Uterus (tissue), 4 donors: ENCODE measurements at places on chromosomes 3 and 15. TPM values are rescaled to one million over a fixed set of nuclear protein-coding genes. Genes with fewer than 3 reads are reported as not detected.
A peak's percentile ranks its signal among the peaks of the same experiment; 100 is the strongest.

Gene PPP2R3A
- 8.5 TPM for total RNA-seq

Gene AHSG
- total RNA-seq = not detected

Gene SLC6A11
- total RNA-seq = not detected

Gene C15orf62
- total RNA-seq = not detected

Gene SLC28A2
- not detected for total RNA-seq

Gene HCN4
- total RNA-seq = not detected

Gene GUCA1C
- not detected for total RNA-seq

Gene FGF7
- total RNA-seq = 57.6 TPM

DNA sequence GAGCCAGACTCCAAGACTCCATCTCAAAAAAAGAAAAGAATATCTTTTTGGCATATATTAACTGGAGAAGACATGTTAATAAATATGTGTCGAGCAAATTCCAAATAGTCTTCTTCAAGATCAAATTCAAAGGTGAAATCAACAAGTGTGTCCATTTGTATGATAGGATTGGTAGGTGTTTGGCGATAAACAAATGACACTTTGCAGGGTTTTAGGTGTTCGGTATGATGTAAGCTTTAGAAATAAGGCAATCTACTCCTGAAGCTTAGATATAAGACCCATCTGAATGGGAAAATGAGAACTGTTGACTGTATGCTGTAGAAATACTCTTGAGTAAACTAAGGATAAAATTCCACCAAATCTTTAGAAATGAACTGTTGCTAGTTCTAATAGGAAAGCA lies 75.8 kb upstream of the FNDC3B start:
- DNase-seq = no peak

DNA sequence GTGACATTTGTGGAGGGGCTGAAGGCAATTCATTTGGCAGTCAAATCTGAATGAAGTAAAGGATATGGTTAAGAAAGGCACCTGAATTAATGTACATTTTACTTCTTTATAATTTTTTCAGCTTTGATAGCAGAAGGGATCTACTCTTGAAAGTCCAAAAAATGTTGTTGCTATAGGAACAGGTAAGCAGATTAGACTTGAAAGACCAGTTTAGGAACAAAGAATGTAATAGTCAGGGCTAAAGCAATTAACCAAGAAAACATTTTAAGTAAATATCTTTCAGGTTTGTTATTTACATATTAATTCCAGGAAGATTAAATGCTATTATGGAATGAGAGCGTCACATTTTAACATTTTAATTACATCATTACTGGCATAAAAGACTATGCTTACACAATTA lies 1.1 kb downstream of the ATP13A4 start:
- DNase-seq = no peak

DNA sequence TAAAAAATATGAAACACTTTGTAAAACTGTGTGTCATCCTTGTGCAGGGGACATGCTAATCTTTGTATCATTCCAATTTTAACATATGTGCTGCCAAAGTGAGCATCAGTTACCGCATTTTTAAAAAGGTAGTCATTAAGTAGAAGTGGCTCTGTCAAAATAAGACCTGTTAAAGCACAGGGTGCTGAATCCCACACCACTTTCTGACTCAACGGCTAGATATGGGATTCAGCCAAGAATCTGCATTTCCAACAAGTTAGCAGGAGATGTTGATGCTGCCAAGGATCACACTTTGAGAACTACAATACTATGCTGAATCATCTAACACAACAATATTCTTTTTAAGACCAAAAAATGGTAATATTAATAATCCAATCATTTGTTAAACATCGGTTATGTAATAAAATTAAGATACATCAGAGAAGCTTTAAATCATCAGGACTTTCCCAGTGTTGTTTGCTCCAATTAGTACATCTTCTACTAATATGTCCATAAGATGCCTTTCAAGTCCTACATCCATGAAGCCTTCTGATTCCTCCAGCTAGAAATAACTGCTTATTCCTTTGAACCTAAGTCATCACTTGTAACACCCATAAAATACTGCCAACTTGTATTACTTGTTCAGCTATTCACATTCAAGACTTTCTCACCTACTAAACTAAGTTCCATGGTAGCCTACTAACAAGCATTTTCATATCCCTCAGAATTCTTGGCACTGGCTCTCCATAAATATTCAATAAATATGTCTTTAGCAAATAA lies 71.1 kb downstream of the TBL1XR1 start:
- no peak for DNase-seq

GRCh38 chr3:9949115-9949514 lies 3.1 kb downstream of the PRRT3 start:
- DNase-seq = no peak

DNA sequence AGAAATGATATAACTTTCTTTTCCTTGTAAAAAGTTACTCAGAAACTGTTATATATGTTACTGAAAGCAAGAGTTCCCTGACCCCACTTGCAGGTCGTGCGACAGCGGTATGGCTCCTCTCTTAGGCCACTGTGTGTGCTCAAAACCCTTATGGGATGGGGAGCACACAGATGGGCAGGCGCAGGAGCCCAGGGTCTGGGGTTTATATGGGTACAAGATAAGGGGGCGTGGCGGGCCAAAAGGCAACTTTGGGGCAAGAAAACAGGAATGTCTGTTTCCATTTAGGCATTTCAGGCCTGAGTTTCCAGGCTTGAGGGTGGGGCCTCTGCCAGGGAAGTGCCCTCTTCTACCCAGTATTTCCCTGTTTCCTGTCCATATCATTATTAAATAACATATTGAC lies 736.5 kb downstream of the VGLL3 start:
- DNase-seq = no peak

DNA sequence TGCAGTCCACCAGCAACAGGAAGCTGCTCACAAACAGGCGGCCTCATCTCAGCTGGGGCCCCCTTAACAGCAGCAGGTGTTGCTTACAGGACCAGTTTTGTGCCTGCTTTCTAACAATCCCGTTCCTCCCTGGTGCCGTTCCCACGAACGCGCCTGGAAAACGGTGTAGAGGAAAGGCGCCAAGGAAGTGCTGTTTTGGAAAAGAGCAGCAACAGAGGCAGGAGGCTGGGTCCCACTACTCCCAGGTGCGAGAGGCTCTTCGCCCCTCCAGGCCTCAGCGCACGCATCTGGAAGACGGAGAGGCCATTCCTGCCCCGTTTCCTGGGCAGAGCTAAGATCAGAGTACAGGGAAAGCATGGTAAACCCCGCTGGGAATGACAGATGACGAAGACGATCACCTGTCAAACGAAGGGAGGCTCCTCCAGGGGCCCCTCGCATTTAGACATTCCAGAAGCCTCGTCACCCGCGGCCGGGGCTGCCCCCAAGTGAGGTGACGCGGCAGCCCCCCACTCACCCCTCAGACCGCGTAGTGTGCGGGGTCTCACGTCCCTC lies 603 bp downstream of the SCAPER start:
- DNase-seq = no peak

DNA sequence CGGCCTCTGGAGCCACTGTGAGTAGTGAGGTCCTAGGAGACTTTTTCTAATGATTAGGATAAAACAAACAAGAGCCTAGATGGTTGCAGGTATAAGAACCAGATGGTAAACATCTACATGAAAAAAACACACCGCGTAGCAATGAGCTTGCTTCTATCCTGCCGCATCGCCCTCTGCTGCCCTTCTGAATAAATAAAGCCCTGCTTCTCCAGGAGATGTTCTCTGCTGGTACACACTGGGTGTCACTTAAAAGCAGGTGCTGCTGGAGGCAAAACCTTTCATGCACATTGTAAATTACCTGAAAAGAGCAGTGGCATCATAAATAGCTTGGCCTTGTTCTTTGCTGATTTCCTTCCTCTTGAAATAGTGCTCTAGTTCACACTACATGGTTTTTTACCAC lies 164.4 kb upstream of the TOPAZ1 start:
- DNase-seq = no peak

GRCh38 chr15:91445695-91446228 lies 345.7 kb downstream of the SV2B start:
- no peak for DNase-seq

DNA sequence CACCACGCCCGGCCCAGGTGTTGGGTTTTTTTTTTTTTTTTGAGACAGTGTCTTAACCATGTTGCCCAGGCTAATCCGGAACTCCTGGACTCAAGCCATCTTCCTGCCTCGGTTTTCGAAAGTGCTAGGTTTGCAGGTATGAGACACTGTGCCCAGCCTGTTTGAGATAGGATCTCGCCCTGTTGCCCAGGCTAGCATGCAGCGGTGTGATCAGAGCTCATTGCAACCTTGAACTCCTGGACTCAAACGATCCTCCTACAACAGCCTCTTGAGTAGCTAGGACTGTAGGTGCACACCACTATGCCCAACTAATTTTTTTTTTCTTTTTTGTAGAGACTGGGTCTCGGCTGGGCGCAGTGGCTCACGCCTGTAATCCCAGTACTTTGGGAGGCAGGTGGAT lies 20.3 kb upstream of the ITPKA start:
- no peak for DNase-seq

DNA sequence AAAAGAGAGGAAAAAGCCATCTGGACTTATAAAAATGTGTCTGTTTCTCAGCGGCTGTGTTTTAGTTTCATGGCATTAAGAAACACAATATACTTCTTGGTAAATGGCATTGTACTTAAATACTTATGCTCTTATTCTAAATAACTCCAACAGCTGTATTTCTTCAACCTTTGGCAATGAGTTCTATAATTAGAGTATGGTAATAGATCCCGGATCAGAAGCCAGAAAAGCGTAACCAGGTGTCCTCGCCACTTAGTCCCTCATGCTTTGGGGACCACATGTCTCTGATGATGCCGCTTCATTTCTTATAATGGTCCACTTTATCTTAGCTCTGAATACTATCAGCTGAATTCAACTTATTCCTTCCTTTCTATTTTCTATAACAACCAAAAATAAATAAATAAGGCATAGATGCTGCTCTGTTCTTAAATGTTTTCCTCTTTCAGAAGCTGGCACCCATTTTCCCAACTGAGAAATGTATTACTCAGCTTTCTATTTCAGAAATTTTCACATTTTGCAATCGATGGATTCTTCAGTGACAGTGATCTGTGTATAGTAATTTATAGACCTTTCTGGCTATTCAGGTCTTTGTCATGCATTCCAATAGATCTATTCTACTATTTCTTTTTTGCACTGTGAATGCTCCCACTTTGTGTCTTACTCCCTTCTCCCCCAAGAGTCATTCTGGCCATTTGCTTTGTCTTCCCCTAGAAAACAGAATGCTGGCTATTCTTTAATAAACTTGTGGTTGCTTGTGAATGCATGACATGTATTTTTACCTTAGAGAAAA lies 87.6 kb upstream of the KBTBD8 start:
- no peak for DNase-seq

- DNase-seq = no peak
These were observed 8.2 kb downstream of the RUBCN start for GRCh38 chr3:197728487-197728886.

DNA sequence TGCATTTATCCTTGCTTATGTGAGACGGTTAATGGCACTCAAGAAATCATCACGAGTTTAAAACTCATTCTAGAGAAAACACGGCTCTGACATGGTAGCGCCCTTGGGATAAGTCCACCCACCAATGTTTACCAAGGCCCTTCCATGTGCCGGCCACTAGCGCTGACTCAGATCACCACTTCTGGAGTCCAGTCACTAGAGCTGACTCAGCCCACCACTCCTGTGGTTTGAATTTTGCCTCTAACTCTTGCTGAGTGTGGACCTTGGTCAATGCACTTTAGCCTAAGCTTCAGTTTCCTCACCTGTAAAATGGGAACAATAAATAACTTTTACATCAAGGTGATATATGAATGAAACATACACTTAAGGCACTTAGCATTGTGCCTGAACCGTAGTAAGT lies 358.4 kb upstream of the PROK2 start:
- DNase-seq = no peak

GRCh38 chr3:141388823-141389621 lies 20.7 kb downstream of the ZBTB38 start:
- DNase-seq = no peak

- DNase-seq = no peak
These were observed 88.7 kb upstream of the C15orf39 start for GRCh38 chr15:75112848-75113492.

DNA sequence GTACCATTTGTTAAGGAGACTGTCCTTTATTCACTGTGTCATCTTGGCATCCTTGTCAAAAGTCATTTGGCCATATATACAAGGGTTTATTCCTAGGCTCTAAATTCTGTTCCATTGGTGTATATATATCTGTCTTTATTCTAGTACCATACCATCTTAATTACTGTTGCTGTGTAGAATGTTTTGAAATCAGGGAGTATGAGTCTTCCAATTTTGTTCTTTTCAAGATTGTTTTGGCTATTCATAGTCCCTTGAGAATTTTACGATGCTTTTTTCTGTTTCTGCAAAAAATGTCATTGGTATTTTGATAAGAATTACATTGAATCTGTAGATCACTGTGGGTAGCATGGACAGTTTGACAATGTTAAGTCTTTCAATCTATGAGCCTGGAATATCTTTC lies 28.7 kb downstream of the PFN2 start:
- DNase-seq = no peak

- DNase-seq = no peak
These were observed 25.7 kb downstream of the ZMAT3 start for GRCh38 chr3:179045719-179046402.

- no peak for DNase-seq
These were observed 339.5 kb upstream of the DNAJC19 start for GRCh38 chr3:181329024-181329423.

GRCh38 chr3:123448536-123449101 lies at the start of gene ADCY5:
Gene ADCY5 (minus strand): TSS chr3:123449090. CDS start chr3:123448545, 545 bp downstream.
- DNase-seq = peak; percentile 35

- DNase-seq = peak; percentile 22
These were observed 47.7 kb upstream of the INSYN1 start for GRCh38 chr15:73800662-73801345.

- no peak for DNase-seq
These were observed 93.4 kb upstream of the PLXNA1 start for GRCh38 chr3:126889276-126890201.

DNA sequence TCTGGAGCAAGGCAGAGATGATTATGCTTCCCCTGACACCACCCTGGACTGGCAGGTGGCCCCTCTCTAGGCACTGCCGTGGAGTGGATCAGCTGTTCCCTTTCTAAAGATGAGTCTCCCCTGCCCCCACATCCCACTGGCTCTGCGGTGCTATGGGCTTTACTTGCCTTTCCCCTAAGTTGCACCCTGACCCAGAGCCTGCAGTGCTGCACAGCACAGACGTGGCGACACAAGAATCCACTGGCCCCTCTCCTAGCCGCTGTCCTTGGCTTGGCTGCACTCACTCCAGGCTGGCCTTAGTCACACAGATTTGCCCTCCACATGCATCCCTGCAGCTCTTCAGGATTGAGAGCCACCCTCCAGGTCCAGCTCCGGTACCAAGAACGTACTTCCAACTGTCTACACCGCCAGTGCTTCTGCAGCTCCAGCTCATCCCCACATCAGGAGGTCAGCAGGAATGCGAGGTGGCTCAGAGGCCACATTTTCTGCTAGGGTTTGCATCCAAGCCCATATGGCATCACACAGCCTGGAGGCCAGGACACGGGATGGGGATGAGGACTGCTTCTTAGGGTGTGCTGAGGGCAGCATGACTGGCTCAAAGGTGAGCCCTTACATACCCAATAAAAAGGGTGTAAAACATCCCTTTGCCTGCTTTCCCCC lies 82.4 kb upstream of the RASGRF1 start:
- DNase-seq = no peak

GRCh38 chr15:47844437-47844836 lies 127.1 kb downstream of the SEMA6D start:
- DNase-seq = no peak
